ENCODE measurements at places on chromosomes 7 and 10. TPM values are rescaled to one million over a fixed set of nuclear protein-coding genes. Genes with fewer than 3 reads are reported as not detected.

GRCh38 chr7:107125475-107125874, 43.3 kb upstream of the HBP1 start:
- DNase-seq = no peak

DNA sequence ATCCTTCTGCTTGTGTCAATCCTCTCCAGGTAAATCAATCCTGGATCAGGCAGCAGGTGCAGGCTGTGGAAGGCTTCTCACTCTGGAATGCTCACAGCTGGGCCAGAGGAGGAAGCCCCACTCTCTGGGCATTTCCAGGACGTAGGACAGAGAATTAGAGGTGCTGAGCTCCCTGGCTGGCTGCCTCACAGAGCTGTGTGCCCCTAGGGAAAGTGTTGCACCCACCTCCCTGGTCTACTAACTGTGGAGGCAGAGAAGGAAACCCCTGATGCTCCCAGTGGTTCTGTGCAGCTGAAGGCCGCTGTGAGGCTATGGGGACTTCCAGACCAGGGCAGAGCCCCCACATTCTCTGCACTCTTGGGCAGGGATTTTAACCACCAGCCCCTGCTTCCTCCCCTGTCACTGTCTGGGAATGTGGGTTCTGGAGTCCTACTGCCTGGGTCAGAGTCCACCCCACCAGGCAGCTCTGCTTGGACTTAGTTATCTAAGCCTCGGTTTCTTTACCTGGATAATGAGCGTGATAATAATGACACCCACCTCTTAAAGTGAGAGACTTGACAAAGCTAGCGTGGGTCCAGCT, 73.5 kb upstream of the EEPD1 start:
- DNase-seq = no peak

DNA sequence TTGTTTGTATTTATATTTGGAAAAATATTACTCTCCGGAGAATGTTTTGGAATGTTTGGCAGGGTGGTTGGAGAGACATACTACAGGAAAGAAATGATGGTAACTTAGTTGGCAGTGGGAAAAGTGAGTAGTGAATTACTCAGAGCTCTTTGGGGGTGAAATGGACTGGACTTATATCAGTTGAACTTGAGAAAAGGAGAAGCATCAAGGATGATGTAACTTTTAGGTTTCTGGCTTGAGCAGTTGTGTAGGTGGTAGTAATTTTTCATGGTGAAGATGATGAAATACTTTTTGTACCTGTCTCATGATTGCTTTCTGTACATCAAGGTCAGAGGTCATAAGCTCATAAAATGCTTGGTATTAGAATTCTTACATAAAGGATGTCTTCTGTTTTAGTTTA, 617.2 kb downstream of the AUTS2 start:
- no peak for DNase-seq

DNA sequence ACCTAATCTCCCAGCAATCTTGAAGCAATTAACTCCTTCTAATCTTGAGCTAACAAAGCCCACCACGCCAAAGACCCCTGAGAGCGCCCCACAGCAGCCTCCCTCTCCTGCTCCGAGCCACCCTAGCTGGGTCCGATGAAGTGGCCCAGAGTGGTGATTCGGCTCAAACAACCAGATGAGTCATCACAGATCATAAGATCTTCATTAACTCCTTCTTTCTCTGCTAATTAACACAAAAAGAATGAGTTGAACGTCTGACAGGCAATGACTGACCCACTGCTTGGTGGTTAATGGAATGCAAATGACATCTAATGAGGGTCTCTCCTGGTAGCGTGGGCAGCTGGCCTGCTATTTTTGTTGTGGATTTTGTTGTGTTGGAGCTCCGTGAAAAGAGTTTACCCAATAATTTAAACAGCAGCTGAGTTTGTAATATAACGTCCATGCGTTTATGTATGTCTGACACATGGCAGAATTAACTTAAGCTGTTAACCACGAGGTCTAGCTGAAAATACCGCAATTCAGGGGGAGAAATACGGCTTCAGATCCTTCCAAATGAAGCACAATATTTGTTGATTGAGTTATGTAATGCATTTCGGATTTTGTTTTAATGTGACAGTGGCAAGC, 161.4 kb downstream of the RAB11FIP2 start:
- no peak for DNase-seq

The ZNF804B gene
- total RNA-seq = not detected

Measured in HCT116 (cell line).